ENCODE measurements at places on chromosomes 3 and 15. TPM values are rescaled to one million over a fixed set of nuclear protein-coding genes. Genes with fewer than 3 reads are reported as not detected.

DNA sequence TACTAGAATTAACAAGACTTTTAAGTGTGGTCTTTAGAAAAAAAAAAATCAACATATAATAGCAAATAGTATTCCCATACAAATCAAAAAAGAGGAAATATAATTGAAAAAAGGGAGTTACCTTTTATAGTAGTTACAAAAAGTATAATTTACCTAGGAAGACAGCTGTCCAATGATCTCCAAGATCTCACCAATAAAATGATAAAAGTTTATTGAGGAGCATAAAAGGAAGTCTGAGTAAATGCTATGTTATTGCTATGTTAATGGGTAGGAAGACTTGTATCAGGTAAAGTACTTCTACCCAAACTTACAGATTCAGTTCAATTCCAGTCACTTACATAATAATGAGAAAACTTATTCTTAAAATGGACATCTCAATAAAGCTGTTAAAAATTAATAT, 379.0 kb upstream of the TPM1 start:
- peaks cover 20% of the 10 kb centered on the region for H3K36me3 ChIP-seq
- no peaks in the 10 kb centered on the region for H3K27me3 ChIP-seq
- H3K4me1 ChIP-seq, result peaks cover 7% of the 10 kb centered on the region
- H3K4me3 ChIP-seq, result no peak overlapping the region
- no peak overlapping the region for H3K27ac ChIP-seq
- DNase-seq, result no peak

DNA sequence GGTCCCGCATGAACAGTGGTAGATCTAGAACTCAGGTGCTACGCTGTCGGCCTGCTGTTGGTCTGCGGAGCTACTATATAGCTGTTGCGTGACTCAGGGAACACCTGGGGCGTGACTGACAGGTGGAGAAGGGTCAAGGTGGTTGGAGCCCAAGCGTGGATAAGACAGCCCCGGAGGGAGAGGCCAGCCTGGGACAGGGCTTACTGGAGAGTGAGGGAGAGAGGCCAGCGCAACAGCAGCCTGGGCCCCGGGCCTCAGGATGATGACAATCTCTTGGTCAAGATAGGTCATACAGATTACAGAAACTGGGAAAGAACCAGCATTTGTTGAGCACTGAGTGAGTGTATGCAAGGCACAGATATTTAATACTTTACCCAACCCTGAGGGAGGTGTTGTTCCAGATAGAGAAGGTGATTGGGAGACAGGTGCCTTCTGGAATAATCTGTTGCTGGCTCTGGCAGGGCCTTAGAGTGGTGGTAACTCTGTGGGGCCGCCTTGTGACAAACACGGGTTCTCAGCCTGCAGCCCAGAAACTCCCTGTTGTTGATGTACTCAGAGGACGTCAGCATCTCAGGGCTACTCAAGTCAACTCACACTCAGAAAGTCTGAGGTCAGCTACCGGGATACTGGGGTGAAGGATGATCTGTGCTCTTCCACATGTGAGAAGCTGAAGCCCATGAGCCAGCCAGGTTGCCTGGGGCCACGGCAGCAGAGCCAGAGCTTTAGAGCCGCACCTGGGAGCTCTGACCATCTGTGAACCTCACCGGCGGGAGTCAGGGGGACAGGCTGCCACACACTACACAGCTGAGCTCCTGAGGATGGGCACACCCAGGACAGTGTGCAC, 265.4 kb upstream of the HES1 start:
- H3K27ac ChIP-seq, result no peak overlapping the region
- H3K27me3 ChIP-seq, result peaks cover 34% of the 10 kb centered on the region
- no peaks in the 10 kb centered on the region for H3K36me3 ChIP-seq
- peak; percentile 78 for DNase-seq

- peak; percentile 67 for DNase-seq
- H3K27ac ChIP-seq, result no peak overlapping the region
- peaks cover 17% of the 10 kb centered on the region for H3K4me1 ChIP-seq
- no peaks in the 10 kb centered on the region for H3K27me3 ChIP-seq
- H3K4me3 ChIP-seq, result no peak overlapping the region
These were observed 6.2 kb downstream of the SEMA5B start for GRCh38 chr3:123021388-123021787.

The POLG gene
- 46.4 TPM for total RNA-seq

The CHRNA7 gene
- total RNA-seq, result 7.5 TPM

The FGF12 gene
- 22.9 TPM for total RNA-seq

DNA sequence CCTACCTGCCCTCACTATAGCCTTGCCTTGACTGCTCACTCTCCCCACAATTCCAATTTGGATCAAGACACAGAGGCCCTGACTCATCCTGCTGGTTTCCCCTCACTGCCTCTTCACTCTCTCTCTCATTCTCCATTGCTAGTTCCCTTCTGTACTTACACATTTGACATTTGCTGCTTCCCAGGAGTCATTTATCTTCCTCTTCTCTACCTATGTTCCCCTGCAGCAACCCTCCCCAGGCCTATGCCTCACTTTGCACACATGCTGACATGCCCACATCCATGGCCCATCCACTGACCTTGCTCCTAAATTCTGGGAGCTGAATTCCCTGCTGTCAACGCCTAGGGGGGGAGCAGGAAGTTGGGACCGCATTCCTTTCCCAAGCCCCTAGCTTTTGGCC, 82.2 kb downstream of the SRGAP3 start:
- H3K36me3 ChIP-seq, result no peaks in the 10 kb centered on the region
- no peak for DNase-seq
- H3K27me3 ChIP-seq, result no peaks in the 10 kb centered on the region

The SPINK8 gene
- total RNA-seq, result not detected

GRCh38 chr3:58659051-58659675, 7.4 kb downstream of the FAM3D start:
- H3K4me3 ChIP-seq, result no peak overlapping the region
- H3K36me3 ChIP-seq, result no peaks in the 10 kb centered on the region
- peak; percentile 88 for DNase-seq
- peaks cover 7% of the 10 kb centered on the region for H3K27me3 ChIP-seq
- no peak overlapping the region for H3K27ac ChIP-seq

- no peaks in the 10 kb centered on the region for H3K27me3 ChIP-seq
- no peak overlapping the region for H3K27ac ChIP-seq
- H3K4me3 ChIP-seq, result no peak overlapping the region
- no peaks in the 10 kb centered on the region for H3K4me1 ChIP-seq
- H3K36me3 ChIP-seq, result no peaks in the 10 kb centered on the region
These were observed 23.1 kb downstream of the LMLN start for GRCh38 chr3:197983076-197983475.

The TBC1D2B gene
- total RNA-seq, result 13.8 TPM

GRCh38 chr3:80055306-80055705, 287.5 kb upstream of the ROBO1 start:
- no peaks in the 10 kb centered on the region for H3K27me3 ChIP-seq
- H3K4me3 ChIP-seq, result no peak overlapping the region
- no peaks in the 10 kb centered on the region for H3K36me3 ChIP-seq
- H3K27ac ChIP-seq, result no peak overlapping the region
- no peaks in the 10 kb centered on the region for H3K4me1 ChIP-seq
- no peak for DNase-seq

DNA sequence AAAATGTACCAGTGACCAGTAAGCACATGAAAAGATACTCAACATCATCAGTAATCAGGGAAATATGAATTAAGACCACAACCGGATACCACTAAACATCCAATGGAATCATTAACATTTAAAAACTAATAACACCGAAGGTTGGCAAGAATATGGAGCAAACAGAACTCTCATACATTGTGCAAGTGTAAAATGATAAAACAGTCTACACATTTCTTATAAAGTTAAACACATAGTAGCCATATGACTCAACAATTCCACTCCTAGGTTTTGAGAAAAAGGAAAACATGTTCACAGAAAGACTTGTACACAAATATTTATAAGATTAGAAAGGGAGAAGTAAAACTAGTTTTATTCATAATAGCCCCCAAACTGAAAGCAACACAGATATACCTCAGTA, 60.3 kb upstream of the SLCO2A1 start:
- H3K27me3 ChIP-seq, result no peaks in the 10 kb centered on the region
- DNase-seq, result no peak

The GXYLT2 gene
- total RNA-seq, result 15.1 TPM

The PODXL2 gene
- 16.5 TPM for total RNA-seq

The TGM5 gene
- not detected for total RNA-seq

DNA sequence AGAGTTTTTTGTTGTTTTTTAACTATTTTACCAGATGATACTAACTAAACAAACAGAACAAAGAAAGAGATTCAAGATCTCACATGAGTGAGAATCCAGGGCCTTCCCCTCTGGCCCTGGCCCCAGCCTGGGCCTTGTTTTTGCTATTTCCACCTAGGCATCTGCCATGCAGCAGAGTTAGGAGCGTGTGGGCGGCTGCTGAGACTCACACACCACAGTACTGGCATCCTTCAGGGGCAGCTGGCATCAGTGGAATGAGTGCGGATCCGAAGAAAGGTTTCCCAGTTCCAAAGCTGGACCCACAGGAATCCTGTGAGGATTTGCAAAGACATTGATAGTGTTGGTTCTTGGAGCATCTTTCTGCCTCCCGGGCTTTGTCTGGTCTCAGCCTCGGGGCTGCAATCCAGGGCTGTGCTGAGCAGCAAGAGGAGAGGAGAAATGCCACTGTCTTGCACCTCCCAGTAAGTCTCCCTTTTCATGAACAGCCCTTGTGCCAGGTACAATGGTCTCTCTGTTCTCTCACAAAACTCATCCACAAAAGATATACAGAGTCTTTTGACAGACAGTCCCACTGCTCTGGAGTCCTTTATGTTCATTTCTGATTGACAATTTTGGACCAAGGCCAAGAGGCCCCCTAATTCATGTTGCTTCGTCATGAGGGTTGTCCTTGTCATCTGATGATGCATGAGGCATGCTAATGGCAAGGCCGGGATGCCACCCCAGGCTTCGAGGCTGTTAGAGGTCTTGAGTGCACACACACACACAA, 46.6 kb downstream of the APH1B start:
- H3K27me3 ChIP-seq, result no peaks in the 10 kb centered on the region
- peak; percentile 37 for DNase-seq
- no peak overlapping the region for H3K4me3 ChIP-seq
- no peaks in the 10 kb centered on the region for H3K4me1 ChIP-seq
- no peaks in the 10 kb centered on the region for H3K36me3 ChIP-seq
- peak overlapping the region; percentile 83 for H3K27ac ChIP-seq

DNA sequence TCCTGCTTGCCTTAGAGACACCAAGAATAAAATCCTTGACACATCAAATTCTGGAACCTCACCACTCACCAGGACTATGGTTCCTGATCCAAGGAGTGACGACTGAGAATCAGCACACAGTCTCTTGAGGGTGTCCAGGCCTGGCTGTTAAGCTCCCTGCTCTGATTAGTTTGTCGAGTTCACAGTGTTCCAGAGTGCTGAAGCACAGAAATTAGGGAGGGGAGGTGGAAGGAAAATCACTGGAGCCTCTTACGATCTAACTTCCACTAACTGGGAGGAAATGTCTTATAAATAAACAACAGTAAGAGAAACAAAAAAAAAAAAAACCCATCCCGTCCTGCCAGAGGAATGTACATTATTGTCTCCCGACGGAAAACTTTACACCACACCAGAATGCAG, 330.2 kb downstream of the TIGIT start:
- no peak overlapping the region for H3K27ac ChIP-seq
- DNase-seq, result no peak
- H3K4me1 ChIP-seq, result no peaks in the 10 kb centered on the region
- no peaks in the 10 kb centered on the region for H3K27me3 ChIP-seq
- no peak overlapping the region for H3K4me3 ChIP-seq

GRCh38 chr3:32045091-32045915, 61.1 kb upstream of the GPD1L start:
- no peaks in the 10 kb centered on the region for H3K36me3 ChIP-seq
- H3K27me3 ChIP-seq, result no peaks in the 10 kb centered on the region
- peak overlapping the region; percentile 57 for H3K4me3 ChIP-seq

DNA sequence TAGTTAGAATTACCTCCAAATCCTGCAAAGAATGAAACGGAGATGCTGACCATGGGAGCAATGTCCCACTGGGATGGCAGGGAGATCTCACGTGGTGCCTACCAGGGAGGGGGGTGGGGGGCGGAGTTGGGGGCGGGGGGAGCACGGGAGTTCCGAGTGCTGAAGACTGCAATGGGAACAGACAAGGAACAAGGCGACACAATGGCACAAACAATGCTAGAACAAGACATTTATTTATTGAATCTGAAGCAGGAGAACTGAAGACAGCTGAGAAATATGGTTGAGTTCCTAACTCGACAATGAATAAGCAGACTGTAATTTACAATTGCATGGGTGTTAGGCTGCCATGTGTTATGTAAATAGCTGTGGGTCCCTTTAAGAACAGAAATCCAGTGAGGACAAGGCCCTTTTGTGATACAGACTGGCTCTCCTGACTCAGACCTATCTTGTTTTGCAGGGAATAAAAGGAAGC, 91.2 kb downstream of the AQP9 start:
- no peaks in the 10 kb centered on the region for H3K36me3 ChIP-seq
- H3K27me3 ChIP-seq, result no peaks in the 10 kb centered on the region
- no peak overlapping the region for H3K4me3 ChIP-seq
- H3K27ac ChIP-seq, result no peak overlapping the region

GRCh38 chr3:56919797-56920195, 118.0 kb upstream of the ARHGEF3 start:
- H3K4me1 ChIP-seq, result peaks cover 4% of the 10 kb centered on the region
- H3K27ac ChIP-seq, result no peak overlapping the region
- DNase-seq, result no peak
- no peaks in the 10 kb centered on the region for H3K36me3 ChIP-seq
- no peaks in the 10 kb centered on the region for H3K27me3 ChIP-seq

The CHRM5 gene
- total RNA-seq, result not detected

- no peak overlapping the region for H3K4me3 ChIP-seq
- no peaks in the 10 kb centered on the region for H3K36me3 ChIP-seq
- no peak for DNase-seq
- H3K27ac ChIP-seq, result no peak overlapping the region
- peaks cover 54% of the 10 kb centered on the region for H3K27me3 ChIP-seq
These were observed 56.3 kb downstream of the PLCL2 start for GRCh38 chr3:16940769-16941700.

DNA sequence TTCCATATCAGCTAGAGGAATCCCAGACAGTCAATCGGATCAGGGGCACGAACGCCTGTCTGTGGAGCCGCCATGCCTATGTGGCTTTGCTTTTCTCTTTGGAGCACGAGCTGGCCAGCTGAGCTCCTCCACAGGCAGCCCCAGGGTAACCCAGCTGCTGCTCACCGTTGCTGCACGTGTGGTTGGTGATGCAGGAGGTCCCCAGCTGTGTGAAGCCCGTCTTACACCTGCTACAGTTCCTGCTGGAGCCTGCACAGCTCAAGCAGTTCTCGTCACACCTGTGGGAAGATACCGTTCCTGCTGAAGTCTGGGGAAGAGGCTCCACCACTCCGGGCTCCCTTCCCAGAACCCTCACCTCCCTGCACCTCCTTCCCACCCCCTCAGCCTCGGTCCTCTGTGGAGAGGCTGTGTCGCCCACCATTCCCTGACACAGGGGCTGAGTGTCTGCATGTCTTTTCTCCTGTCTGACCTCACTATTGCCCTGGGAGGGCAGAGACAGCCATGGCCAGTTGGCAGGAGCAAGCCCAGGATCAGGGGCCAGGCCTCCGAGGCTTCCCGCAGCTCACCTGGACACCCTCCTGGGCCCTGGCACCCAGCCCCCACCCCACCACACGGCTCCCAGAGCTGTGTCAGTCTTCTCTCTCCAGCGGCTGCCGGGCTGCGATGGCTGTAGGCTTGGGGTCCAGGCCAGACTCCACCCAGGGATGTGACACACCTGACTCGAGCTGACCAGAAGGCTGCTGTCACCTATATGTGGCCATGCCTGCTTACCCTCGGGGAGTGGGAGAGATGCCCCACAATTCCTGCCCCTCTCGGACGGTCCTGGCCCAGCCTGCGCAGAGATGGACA, 12.2 kb upstream of the SNRPA1 start:
- peak; percentile 40 for DNase-seq
- no peak overlapping the region for H3K4me3 ChIP-seq
- no peak overlapping the region for H3K27ac ChIP-seq
- H3K36me3 ChIP-seq, result no peaks in the 10 kb centered on the region
- H3K4me1 ChIP-seq, result no peaks in the 10 kb centered on the region

GRCh38 chr15:85540085-85540797, 159.8 kb downstream of the AKAP13 start:
- no peak for DNase-seq
- no peak overlapping the region for H3K4me3 ChIP-seq
- no peaks in the 10 kb centered on the region for H3K27me3 ChIP-seq
- peaks cover 8% of the 10 kb centered on the region for H3K4me1 ChIP-seq

All from endodermal cell (in vitro differentiated cells).